ENCODE measurements at places on chromosomes 5 and 9.

DNA sequence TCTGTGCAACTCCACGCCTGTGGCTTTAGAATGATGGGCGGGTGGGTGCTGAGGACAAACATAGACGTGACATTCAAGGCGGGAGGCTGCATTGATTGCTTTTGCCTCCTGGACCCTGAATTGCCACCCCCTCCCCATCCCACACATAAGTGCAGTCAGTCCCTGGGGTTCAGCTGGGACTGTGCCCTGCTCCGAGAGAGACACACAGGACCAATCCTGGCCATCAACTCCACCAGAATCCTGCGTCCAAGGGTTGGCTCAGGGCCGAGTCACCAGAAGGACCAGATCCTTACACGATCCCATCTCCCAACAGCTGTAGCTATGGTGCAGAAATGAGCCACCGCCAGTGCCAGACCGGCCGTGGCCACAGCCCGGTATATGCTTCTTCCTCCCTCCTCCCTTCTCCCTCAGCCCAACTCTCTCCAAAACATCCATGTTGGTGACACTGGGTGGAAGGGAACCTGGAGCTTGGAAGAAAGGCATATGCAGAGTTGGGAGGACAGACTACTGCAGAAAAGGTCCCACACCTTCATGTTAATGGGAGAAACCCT is 27.4 kb downstream of the IRX2 start:
- no peak for DNase-seq

DNA sequence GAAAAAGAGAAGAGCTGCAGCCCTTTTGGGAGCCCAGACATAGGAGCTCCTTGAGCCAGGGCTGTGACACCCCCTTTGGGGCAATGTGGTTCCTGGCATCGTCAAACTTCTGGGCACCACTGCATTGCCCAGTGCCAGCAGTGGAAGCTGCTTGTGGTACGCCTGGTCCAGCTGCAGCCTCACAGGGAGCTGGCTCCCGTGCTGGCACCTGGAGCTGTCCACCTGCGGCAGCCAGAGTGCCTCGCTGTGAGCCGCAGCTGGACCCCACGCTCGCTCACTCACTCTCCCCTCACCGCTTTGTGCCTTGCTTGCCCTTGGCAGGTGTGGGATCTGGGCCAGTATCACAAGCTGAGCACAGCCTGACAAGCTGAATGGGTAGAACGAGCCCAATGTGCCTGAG is 1150.8 kb upstream of the CDH6 start:
- no peak for DNase-seq

DNA sequence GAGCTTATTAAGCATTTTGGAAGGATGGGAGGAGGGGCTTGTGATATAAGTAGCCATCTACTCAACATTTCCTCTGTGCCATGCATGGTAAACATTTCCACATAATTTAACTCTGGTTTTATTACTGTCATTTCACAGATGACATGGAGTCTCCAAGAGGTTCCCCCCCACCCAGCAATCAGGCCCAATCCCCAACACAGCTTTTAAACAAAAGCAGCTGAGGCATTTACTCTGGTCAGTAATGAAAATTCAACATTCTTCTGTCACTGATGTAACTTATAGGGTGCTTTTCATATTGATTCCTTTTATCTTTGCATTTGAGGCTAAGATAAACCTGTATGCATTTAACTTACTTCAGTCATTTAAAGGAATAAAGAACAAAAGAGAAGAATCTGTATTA is 128.1 kb downstream of the COL23A1 start:
- no peak for DNase-seq

DNA sequence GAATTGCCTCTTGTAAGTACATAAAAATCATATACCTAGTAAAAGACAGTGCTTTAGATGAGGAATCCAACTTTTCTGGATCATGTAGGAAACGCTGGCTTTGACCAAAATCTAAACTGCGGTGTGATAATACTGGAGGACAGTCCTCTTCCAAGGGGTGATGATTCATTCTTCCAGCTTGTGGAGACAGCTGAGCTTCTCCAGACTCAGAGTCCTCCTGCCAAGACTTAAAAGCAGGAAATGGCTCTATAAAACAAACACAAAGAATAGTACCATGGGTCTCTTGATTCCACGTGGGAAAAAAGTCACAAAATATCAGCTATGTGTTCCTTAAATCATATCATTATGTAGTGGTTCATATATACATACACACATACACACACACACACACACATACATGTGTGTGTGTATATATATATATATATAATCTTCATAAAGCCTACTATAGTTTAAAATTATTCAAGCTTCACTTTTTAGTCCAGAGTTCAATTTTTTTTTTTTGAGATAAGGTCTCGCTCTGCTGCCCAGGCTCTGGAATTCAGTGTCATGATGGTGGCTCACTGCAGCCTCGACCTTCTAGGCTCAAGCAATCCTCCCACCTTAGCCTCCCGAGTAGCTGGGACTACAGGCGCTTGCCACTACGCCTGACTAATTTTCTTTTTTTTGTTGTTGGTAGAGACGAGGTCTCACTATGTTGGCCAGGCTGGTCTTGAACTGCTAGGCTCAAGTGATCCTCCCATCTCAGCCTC is 65.0 kb downstream of the PKD2L2 start:
- no peak for DNase-seq

Data from CD14-positive monocyte (primary cell).